Activated T-helper 17 cell treated with anti-CD3 and anti-CD28 coated beads, Interleukin-2, amount 50 U/mL, for 72 hours (primary cell): ENCODE measurements at places on chromosomes 3 and 15.

DNA sequence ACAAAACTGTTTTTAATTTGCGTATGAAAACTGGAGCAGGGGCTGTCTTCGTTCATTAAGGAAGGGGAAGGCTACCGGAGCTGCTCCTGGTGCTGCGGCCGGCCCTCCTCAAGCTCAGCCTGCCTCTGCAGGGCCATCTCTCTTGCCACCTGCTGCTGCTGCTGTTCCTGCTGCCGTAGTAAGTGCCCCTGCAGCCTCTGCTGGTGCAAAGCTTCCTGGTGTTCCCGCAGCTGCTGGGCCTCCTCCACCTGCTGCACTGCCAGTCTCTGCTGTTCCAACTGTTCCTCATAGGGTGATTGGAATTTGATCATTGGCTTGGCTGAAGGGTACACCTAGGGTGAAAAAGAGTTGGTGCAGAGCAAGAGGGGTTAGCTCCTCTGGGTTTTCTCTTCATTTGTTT lies 66.0 kb downstream of the GOLIM4 start:
- H3K4me1 ChIP-seq: no peaks in the 10 kb centered on the region
- H3K27me3 ChIP-seq: no peaks in the 10 kb centered on the region
- H3K4me3 ChIP-seq: no peak overlapping the region
- ATAC-seq: no peak

DNA sequence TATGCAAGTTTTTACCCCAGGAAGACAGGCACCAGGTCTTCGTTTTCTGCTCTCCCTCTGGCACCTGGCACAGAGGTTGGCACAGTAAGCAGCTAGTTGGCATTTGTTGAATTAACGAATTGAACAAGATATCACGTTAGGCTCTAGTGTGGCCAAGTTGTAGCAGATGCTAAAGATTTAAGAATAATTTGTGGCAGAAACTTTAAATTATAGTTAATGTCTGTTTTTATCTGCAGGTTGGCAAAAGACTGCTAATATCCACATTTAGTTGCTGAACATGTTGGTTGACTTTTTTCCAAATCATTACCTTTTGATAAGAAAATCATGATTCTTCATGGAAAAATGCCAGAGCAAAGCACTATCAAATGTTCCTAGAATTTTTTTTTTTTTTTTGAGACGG lies 8.1 kb downstream of the CHRNA5 start:
- no peaks in the 10 kb centered on the region for H3K27me3 ChIP-seq
- no peaks in the 10 kb centered on the region for H3K4me1 ChIP-seq
- H3K36me3 ChIP-seq: no peaks in the 10 kb centered on the region

DNA sequence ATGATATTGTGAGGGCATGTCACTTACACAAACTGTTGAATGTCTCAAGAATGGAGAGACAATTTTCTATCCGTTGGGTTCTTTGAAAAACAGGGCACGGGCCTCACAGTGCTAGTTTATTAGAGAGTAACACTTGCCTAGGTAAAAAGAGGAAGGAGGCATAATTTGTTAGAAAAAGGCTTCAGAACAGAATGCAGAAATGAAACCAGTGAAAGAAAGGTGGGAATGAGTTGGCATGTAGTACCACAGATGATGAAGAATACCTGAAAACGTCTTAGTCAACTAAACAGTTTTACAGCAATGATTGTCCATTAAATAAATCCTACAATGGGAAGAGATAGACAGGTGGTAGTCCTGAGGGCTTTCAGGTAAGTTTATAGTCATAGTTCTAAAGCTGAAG lies 1399.7 kb upstream of the CADM2 start:
- H3K36me3 ChIP-seq: no peaks in the 10 kb centered on the region
- no peaks in the 10 kb centered on the region for H3K4me1 ChIP-seq
- H3K27me3 ChIP-seq: no peaks in the 10 kb centered on the region
- H3K27ac ChIP-seq: no peak overlapping the region
- no peak overlapping the region for H3K4me3 ChIP-seq

DNA sequence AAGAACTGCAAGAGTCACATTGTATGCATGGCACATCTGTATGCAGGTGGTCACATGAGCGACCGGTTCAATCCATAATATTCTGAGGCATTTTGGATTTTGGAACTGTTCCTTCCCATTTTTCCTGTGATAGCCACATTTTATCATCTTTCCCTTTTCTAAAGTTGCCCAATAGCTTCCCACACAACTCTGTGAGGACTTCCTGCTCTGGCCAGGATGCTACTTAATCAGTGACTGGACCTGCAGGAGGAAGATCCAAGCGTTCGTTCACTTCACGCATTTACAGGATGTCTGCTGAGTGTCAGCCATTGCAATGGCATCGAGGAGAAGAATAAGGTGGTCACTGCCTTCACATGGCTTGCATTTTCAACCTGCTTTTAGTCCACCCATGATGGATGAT lies 9.8 kb downstream of the KLHL6 start:
- H3K4me1 ChIP-seq: peaks cover 30% of the 10 kb centered on the region
- no peak for ATAC-seq
- H3K4me3 ChIP-seq: no peak overlapping the region
- H3K27ac ChIP-seq: no peak overlapping the region
- peaks cover 36% of the 10 kb centered on the region for H3K36me3 ChIP-seq
- H3K27me3 ChIP-seq: no peaks in the 10 kb centered on the region
